ENCODE measurements at places on chromosomes 7 and 10.

GRCh38 chr10:60733826-60734225 lies 44.5 kb upstream of the CDK1 start:
- no peak for DNase-seq

GRCh38 chr7:142440219-142440905 lies 182.5 kb upstream of the PRSS58 start:
- DNase-seq, result peak; percentile 67

GRCh38 chr7:41448104-41448503 lies 254.8 kb downstream of the INHBA start:
- no peak for DNase-seq

- DNase-seq, result peak; percentile 62
Measured at GRCh38 chr7:94133460-94133859, 129.3 kb upstream of the BET1 start.

- no peak for DNase-seq
Measured at GRCh38 chr10:43115881-43116595, 22.2 kb upstream of the CSGALNACT2 start.

GRCh38 chr7:1175967-1176851 lies 16.2 kb upstream of the ZFAND2A start:
- DNase-seq, result peak; percentile 82

DNA sequence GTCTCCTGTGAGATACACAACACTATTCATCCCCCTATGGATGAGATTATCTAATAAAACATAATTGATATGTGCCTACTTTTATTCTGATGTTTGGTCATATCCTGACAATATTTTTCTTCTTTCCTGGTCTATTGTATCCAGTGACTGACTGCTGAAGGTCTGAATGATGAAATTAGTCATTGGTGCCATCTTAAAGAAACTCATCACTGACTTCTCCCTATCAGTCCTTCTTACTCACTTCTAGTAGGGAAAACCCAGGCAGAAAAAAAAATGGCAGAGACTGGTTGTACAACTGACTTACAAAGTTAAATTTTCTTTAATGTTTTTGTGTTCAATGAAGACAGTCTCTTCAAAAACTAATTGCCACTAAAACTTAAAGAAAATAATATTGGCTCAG lies 377.4 kb downstream of the HTR7 start:
- DNase-seq, result no peak

Measured in cardiac muscle cell (in vitro differentiated cells and primary cell).